Stimulated activated CD8-positive, alpha-beta memory T cell treated with anti-CD3 and anti-CD28 coated beads, Interleukin-4, amount 100 ng/mL, for 4 hours (primary cell): ENCODE measurements at places on chromosomes 16 and 17.
A peak's percentile ranks its signal among the peaks of the same experiment; 100 is the strongest.

DNA sequence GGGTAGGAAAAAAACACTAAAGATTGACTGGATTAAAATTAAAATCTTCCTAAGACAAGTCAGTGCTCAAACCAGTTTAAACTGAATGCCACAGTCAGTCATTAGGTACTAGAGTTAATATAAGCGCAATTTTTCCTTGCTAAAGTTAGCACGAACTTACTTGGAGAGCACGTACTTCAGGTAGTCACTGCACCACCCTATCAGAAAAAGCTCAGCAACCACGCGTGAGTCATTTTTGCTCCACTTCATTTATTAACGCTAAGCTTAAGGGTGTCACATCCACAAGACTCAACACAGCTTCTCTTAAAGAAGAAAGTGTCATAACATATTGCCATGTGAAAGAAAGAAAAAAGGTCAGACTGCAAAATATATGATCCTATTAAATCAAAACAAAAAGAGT is 53.1 kb downstream of the TEX2 start:
- no peak for DNase-seq

DNA sequence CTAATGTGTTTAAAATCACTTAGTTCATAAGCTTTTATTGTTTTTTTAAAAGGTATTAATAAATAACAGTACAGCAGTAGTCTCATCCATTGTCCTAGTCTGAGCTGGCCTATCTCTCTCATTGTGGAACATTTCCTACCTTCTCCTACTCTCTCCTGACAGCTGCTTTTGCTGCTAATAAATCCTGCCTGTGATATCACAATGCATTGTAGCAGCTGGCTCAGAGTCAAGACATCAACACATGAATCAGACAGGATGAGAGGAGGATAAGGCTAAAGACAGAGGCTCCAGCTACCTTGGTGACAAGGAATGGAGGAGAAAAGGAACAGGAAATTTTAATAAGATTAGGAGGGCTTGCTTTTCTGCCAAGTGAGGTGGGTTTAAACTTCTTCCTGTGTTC is 626.1 kb downstream of the HS3ST4 start:
- no peak for DNase-seq

DNA sequence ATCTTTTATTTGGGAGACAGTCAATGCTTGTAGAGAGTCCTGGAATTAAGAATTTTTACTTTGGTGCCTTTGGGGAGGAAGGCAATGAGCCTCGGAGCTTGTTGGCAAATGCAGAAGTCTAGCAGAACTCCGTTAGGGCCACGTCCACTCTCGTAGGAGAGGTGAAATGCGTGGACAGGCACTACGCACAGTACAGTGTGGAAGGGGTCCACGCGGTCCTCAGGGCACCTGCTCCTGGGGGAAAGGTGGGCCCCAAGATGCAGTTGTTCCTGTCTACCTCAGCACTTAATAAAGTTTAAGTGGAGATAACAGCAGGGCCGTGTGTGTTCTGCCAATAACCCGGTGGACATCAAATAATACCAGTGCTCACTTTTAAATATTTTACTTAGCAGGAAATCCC is 1.8 kb downstream of the RAB11FIP3 start:
- DNase-seq, result no peak

- no peak for DNase-seq
Measured at GRCh38 chr17:73132085-73132492, 32.7 kb upstream of the SSTR2 start.

GRCh38 chr17:8212312-8213180 is 2.2 kb upstream of the AURKB start:
- DNase-seq, result no peak

DNA sequence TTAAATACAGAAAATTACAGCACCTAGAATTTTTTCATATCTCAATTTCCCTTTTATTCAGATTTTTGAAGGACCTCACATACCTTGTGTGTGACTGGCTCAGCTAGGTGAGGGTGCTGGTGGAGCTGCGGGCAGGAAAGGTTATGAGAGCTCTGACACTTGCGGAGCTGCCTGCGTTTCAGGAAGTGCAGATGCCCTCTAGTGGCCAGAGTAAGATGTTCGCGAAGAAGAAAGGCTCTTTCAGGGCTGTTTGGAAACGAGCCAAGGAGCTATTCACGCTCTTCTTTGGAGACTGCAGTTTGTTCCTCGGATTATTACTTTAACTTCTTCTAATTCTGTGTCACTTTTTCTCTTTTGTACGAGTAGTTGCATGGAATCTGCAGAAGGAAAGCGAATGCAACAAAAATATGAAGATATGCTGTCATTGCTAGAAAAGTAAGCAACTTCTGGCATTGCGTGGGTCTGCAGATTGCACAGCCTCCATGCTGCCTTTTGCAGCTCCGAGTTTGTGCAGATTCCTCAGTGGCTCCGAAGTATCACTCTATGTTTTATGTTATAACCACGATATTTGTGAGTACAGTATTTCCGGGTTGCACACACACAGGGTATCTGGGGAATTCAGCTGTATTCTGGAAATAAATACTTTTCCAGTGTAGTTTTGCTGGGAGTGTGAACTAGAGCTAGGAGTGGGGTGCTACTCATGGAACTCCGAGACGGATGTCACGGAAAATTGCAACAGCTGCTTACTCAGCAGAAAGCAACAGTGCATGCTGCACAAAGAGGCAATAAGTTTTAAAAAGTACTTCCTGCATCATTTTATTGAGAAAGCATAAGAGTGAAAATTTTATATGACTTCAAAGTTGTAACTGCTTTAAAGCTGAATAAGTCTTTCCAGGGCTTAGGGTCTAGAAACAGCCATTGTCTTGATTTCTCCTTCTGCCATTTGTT is 46.3 kb downstream of the DNAH9 start:
- no peak for DNase-seq

- no peak for DNase-seq
Measured at GRCh38 chr17:53516636-53517035, 306.1 kb upstream of the KIF2B start.

- DNase-seq, result no peak
Measured at GRCh38 chr17:83055911-83056582, 23.4 kb upstream of the METRNL start.

- no peak for DNase-seq
Measured at GRCh38 chr16:2904922-2905240, 6.8 kb upstream of the FLYWCH1 start.

- no peak for DNase-seq
Measured at GRCh38 chr16:90032674-90033331, 13.5 kb upstream of the DBNDD1 start.

DNA sequence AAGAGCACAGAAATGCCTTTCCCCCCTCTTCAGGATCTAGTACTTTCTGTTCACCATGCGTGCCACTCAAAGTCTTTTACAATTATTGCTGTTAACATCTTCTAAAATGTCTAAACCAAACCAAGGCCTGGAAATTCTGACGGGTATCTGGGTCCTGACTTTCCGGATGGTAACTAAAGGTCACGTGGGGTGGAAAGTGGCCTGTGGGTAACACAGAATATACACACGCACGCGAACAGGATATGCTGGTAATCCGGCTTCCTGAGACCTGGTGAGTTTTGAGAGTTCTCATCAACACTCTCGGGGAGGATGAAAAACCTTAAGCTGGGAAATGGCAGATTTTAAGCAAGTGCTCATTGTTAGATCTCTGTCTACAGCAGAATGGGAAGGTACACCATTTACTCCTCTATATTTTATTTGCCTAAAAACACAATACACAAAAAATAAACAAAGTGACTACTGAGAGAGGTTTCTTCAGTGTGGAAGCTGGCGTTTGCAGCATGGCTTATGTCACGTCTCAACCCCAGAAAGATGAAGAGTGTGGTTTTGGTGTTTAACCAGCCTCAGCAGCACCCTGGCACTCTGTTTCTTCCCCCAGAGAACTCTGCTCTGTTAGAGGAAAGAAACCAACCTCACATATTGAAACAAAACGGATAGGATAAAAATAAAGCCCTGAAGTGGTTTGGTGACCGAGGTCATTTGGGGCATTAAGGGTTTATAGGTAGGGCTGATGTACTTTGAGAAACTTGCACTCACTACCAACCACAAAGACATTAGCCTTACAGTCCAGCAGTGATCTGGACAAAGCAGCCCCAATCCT is 37.3 kb downstream of the SMG6 start:
- peak; percentile 74 for DNase-seq

DNA sequence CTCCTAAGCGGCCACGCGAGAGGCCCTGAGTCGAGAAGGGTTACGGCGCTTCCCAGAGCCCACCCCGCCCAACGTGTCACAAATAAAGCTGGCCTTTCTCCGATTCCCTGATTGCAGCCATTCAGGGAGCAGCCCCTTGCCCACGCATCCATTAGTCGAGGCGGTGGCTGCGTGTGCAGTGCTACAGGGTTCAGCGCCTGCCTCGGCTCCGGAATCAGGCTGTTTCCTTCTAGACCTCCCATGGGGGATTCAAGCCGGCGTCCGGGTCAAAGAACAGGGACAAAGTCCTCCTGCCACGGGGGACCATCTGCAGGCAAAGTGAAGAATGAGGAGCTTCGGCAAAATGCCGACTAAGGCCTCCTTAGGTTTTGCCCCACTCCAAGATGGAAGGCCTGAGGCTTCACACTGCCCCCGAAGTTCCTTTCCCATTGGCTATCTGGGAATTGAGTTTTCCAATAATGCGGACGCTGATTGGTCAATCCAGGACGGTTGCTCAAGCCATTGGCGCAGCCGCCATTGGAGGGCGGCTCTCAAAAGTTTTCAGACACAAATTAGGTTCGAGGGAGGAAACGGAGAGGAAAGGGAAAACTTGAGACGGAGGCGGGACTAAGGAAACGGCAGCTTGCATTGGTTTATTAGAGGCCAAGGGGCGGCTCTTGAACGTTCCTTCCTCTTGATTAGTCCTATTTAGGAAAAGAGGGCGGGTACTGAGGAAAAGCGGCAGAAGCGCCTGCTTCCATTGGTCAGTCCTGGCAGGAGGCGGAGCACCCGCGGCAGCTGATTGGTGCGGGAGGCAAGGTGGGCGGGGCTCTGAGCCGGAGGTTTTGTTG is 430 bp upstream of the KATNB1 start:
- DNase-seq, result peak; percentile 97

- no peak for DNase-seq
Measured at GRCh38 chr16:55282441-55282840, 41.6 kb upstream of the IRX6 start.

- DNase-seq, result no peak
Measured at GRCh38 chr16:3662601-3663000, 8.1 kb downstream of the DNASE1 start.

DNA sequence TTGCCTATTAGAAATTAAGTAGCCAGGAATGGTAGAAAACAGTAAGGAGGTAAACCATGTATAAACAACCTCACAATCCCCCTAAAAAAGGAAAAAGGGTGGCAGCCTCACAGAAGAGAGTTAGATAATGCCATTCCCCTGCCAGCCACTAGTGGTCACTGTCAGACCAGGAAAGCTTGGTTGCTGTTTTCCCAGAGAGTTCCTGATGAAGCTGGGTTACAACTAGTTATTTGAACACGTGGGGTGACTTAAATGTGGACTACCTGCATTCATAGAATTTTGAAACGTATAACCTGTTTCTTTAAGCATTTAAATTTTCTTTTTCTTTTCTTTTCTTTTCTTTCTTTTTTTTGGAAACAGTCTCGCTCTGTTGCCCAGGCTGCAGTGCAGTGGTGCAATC is 5.8 kb downstream of the GPRC5C start:
- no peak for DNase-seq

GRCh38 chr17:61503961-61504360 is 51.7 kb downstream of the TBX4 start:
- no peak for DNase-seq

DNA sequence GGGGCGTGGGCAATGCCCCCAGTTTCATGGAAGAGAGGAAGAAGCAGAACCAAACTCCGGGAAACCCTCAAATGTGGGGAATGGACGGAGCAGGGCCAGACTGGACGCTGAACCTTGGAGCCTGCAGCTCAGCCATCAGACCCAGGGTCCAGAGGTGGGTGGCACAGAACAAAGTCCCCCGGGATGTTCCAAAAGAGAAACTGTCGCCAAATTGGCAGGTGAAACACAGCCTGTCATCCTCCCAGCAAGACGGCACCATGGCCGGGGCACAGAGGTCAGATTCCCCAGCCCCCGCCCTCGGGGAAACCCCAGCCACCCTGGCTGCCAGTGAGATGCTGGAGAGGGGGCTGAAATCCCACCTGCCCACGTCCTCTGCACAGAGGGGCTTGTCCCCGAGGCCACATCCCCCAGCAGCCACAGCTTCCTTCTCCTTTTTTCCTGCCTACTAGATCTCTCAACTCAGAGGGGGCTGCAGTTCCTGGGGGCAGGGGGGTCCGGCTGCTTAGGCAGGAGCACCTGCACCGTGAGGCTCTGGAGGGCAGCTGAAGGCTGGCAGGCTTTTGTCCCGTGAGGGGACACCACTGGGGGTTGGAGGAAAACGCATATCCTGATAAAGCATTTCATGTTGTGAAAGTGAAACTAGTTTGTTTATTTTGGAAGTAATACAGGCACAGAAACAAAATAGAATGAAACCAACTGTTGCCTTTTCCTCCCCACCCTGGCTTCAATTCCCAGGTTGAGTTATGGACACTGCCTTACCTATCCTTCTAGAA is 1.2 kb upstream of the SECTM1 start:
- no peak for DNase-seq

DNA sequence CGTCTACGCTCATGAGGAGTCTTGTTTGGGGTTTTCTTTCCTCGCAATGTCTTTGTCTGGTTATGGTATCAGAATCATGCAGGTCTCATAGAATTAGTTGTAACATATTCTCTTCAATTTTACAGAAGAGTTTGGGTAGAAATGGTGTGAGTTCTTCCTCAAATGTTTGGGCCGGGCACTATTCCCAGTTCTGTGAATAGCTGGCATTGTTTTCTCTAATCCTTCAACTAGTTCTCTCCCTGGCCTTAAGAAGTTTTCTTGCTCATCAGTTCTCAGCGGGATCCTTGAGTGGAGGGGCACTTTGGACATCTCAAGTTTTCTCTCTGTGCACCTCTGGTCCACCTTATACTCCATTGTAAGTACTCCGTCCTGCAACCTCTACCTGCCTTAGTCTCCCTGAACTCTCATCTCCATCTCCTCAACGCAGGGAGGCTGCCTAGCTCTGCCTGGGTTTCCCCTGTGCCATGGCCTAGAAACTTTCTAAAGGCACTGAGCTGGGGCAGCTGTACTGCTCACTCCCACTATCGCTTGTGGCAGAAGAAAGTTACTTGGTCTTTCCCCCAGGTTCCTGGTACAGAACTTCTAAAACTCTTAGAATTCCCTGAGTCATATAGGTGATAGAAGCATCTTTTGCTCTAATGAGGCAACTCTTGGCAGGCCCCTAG is 16.9 kb downstream of the NSMCE1 start:
- DNase-seq, result no peak

GRCh38 chr17:2978116-2978515 is 85.3 kb downstream of the OR1D5 start:
- DNase-seq, result no peak

DNA sequence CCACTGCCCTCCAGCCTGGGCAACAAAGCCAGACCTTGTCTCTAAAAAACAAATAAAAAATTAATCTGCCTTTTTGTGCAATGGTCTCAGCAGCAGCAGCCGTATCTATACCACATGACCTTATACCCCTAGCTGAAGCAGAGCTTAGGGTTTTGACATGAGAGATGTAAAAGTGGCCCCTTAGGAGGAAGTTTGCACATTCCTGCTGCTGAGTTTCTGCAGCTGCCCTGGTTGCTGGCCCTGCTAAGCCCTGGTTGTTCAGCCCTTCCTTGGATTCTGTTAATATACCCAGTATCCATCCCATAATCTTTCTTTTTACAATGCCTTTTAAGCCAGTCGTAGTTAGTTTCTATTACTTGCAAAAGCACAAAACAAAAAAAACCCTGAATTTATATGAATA is 33.0 kb upstream of the PRKCB start:
- DNase-seq, result no peak

- DNase-seq, result no peak
Measured at GRCh38 chr17:75721463-75722011, 278 bp downstream of the ITGB4 start.
